ENCODE measurements at places on chromosomes 6 and 20.

GRCh38 chr6:131532580-131533039 lies 40.4 kb upstream of the ARG1 start:
- no peak for DNase-seq

DNA sequence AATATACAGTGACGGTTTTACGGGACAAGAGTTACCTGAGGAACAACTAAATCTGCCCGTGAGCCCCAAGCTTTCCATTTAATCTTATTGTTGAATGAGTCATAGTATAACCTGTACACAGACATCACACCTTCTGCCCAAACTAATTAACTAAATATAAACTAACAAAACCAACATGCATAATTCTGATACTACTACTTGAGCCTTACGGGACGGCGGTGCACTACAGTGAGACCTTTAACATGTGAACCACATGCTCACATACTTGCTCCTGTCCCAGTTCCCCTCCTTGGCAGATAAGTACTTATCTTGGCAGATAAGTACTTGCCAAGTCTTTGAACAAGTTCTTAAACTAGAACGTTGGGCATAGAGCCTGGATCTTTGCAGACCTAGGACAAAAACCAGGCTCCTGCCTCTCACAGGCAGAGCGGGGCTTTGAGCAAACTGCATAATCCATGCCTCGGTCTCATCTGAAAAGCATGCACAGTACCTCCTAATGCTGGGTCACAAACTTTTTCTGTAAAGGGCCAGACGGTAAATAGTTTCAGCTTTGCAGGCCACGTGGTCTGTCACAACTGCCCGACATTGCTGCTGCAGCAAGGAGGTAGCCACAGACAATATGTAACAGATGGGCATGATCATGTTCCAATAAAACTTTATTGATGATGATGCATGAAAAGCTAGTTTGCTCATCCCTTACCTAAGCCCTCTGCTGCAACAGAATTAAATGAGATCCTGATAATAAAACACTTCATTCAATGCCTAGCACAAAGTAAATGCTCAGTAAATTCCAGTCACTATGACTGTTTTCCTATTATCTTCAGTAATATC lies 23.0 kb downstream of the ZNF217 start:
- peak; percentile 59 for DNase-seq

DNA sequence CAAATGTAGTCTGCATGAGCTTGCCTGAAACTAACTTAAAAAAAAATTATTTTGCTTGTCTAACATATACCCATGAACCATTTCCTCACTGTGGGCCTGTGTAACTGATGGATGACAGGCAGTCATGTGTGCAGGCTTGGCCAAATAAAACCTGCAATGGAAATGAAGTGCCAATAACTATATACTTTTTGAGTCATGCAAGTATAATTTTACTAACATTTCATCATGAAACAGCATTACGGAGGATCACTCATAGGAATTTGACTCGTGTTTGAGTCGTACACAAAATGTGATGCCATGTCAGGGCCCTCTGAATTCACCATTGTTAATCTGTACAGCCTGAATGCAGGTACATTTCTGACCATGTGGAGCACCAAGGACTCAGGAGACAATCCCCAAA lies 46.6 kb downstream of the HDDC2 start:
- DNase-seq, result no peak

- peak; percentile 46 for DNase-seq
Measured at GRCh38 chr6:142926494-142927270, 18.3 kb downstream of the HIVEP2 start.

DNA sequence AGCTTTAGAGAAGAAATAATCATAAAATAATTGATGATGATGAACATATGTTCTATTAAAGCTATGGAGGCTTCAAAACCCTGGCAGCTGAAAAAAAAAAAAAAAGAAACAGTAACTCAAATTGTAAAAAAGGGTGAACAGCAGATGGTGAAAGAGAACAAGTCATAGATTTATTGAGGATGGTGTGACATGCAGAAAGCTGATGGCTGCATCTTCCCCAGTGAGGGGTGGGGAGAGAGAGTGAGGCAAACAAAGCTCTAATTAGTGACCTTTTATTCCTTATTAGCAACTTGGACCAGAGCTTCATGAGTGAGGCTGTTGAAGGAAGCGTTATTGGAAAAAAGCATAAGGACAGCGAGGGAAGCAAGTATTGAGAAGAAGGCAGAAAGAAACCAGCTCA lies 191.7 kb downstream of the EDN1 start:
- DNase-seq, result no peak

- DNase-seq, result no peak
Measured at GRCh38 chr6:166365221-166365620, 17.5 kb downstream of the MPC1 start.

DNA sequence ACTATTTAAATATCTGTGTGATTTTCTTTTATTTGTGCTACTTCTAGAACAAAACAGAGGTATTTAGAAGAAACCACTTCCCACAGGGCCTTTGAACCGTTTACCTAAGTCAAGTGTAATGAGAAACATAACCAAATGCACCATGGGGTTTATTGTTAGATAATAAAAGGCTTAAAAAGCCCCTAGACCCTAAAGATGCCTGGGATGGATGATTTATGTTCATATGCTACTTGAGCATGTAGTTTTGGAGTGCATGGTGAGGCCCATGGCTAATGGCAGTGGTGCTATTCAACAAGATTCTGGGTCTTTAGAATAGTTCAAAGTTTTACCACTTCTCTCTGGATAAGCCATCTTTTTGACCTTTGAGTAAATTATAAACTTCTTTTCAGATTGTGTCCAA lies 65.9 kb downstream of the MTHFD1L start:
- no peak for DNase-seq

- DNase-seq, result peak; percentile 48
Measured at GRCh38 chr20:48635791-48636267, 192.0 kb downstream of the PREX1 start.

GRCh38 chr20:59508729-59509128 lies 95.6 kb upstream of the PHACTR3 start:
- no peak for DNase-seq

- no peak for DNase-seq
Measured at GRCh38 chr6:105587349-105588122, 184.7 kb upstream of the PREP start.

- DNase-seq, result peak; percentile 29
Measured at GRCh38 chr20:13119583-13119982, 101.5 kb upstream of the ISM1 start.

DNA sequence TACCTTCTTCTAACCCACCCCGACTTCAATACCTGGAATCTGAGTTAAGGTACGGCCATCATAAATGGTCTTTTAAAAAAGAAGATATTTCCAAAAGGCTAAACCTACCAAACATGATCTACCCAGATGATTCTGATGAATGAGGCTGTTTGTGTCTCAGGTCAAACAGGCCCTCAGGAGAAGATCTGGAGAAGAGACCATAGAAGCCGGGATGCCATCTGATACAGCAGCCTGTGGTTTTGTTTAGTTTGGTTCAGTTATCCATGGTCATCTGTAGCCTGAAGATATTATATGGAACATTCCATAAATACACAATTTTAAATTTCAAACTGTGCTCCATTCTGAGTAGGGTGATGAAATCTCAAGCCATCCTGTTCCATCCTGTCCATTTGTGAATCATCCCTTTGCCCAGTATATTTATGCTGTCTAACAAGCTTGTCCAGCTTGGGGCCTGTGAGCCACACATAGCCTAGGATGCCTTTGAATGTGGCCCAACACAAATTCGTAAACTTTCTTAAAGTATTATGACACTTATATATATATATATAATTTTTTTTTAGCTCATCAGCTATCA lies 4.0 kb upstream of the CAP2 start:
- DNase-seq, result no peak

DNA sequence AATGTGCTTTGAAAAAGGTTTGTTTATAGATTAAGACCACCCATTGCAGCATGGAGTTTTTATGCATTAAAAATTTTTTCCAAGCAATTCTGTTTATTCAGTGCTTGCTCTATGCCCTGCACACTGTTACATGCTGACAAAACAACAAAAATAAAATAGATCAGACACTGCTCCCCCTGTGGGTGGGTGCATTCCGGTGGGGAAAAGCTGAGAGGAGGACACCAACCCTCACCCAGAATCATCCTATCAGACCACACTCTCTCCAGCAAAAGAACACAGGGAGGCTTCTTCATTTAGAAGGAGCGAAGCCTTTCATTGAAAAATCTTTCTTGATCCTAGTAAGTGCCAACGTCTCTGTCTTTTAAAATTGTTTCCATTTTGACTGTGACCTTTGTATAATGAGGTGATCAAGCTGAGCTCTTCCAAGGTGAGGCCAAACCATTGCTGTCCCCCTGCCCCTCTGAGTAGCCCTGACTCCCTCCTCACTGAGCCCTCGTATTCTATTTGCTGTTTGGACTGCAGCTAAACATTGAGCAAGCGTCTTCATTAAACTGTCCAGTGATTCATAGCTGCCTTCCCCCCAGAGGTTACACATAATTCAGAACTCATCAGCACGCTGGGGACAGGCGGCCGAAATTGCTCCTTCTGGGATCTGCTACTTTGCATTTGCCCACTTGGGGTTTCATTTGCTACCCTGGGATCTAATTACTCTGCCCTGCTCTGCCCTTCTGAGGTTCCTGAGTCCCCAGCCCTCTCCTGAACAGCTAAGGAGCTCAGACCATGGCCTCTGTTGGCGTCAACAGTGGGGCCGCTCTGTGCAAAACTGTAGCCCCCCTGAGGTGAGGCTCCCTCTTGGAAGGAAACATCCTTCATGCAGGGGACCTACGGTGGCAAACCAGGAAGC lies 102.4 kb downstream of the F13A1 start:
- DNase-seq, result no peak

- no peak for DNase-seq
Measured at GRCh38 chr6:109311471-109311870, 70.8 kb downstream of the CD164 start.

- DNase-seq, result no peak
Measured at GRCh38 chr6:6841571-6841970, 253.1 kb downstream of the LY86 start.

GRCh38 chr6:101595276-101595675 lies 201.8 kb downstream of the GRIK2 start:
- no peak for DNase-seq

DNA sequence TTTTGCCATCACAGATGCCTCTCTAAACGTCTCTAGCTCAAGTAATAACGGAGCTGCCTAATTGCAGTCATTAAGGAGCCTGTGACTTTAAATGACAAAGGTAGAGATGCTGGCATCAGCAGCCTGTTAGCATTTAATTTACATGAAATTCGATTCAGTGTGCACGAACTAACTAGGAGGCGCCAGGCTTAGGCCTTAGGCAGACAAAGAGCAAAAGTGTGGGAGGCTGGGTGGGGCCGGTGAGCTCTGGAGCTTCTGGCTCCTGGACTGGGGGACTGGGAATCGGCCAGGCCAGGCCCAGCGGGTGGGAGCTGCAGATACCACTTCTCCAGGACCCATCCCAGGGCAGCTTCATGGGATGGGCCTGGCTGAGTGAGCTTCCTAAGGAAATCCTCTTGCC lies 170.0 kb upstream of the AGPAT4 start:
- no peak for DNase-seq
